Cerebellar cortex (tissue), 1 donor: ENCODE measurements at places on chromosomes 11 and 22.

DNA sequence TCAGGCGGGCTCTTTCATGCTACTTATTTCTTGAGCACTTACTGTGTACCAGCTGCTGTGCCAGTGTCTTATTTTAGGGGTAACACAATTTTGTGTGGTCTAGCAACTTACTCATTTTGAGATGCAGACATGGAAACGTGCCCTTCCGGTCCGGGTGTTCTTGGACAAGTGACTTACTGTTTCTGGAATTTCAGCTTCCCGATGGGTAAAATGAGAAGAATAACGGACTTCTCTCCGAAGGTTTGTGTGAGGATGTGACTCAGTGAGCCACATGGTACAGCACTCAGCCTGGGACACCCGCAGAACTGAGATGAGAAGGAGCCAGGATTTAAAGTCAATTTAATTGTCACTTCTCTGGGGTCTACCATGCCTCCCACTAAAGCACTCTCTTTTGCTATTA, 114.5 kb upstream of the SYT13 start:
- no peak for DNase-seq

DNA sequence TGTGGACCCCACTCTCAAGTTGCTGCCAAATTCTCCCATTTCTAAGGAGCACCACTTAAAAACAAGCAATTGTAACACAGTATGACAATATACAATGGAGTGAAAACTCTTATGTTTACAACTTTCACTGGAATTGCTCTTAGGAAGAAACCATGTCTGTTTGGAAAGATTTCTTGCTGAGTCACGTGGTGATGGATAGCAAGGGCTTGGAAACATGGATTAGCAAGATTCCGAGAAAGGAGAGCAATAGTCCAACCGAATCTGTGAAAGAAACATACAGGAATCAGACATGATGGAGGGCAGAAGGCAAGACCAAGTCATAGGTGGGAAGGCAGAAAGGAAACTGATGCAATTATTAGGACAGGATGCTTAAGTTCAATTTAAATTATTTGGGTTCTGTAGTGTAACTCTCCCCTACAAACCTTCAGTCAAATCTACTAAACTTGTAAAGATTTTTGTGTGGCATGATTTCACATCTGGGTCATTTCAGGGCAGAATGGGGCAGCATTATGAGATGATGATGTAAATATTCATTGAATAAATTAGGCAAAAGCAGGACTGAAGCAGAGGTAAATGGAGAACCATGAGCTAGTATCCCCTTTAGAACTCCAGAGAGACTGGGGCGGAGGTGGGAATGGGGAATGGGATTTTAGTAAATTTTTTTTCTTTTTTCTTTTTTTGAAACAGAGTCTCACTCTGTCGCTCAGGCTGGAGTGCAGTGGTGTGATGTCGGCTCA, 27.8 kb upstream of the THY1 start:
- no peak for DNase-seq

DNA sequence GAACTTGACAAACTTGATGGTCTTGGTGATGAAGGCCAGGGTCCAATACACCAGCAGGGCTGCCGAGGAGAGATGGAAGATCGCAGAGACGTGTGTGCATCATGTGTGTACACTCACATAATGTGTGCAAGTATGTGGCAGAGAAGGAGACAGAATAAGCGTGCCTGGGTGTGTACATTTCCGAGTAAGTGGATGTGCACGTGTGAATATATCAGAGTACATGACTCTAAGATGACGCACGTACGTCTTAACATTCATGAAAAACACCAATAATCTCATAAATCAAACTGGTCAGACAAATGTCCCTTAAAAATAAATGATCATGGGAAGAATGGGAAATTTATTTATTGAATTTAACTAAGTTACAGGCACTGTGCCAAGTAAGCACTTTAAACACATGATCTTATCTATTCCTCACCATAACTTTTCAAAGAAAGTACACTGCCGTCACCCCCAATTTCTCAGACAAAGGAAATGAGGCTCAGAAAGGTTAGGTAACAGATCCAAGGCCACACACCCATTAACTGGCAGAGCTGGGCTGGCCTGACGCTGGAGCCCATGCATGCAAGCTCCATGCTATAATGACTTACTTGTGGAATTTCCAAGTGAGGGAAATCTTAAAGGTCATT, 13.0 kb downstream of the ABCC8 start:
- no peak for DNase-seq

- peak; percentile 77 for DNase-seq
These were observed 4.4 kb downstream of the ARRB1 start for GRCh38 chr11:75346912-75347647.

- peak; percentile 96 for DNase-seq
These were observed 6.3 kb downstream of the CEND1 start for GRCh38 chr11:783581-784015.

DNA sequence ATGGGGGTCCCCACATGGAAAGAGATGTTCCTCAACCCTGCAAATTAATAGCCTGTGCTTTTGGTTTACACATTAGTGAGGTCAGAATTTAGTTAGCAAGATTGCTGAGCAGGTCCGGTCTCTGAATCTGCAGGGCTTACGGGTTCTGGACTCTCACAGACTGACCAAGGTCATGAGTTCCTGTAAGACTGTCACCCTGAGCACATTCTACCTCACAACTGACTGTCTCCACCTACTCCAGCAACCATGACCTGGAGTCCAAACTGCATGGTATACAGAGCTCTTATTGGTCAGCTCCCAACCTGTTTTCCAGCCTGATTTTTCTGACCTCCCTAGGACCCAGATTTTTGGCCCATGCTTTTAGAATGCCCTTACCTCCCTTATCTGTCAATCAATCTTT, 28.2 kb downstream of the DKK3 start:
- DNase-seq: no peak

GRCh38 chr11:819129-819931, 616 bp downstream of the PNPLA2 start:
- peak; percentile 89 for DNase-seq

DNA sequence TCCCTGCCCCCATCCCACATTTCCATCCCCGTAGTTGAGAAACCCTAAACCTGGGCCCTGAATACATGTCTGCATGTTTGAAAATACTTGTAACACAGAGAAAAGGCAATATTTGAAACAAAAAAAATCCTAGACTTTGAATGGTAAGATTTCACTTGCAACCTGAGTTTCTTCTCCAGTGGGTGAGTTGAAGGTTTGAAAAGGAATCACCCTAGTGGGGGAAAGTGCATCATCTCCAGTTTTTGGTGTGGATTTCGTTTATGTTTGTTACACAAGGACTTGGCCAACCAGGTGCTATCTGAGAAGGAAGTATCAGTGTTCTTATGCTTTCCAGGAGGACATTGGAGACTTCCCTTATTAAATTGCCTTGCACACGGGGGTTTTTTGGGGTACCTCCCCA, 90.4 kb downstream of the ABTB2 start:
- DNase-seq: no peak

DNA sequence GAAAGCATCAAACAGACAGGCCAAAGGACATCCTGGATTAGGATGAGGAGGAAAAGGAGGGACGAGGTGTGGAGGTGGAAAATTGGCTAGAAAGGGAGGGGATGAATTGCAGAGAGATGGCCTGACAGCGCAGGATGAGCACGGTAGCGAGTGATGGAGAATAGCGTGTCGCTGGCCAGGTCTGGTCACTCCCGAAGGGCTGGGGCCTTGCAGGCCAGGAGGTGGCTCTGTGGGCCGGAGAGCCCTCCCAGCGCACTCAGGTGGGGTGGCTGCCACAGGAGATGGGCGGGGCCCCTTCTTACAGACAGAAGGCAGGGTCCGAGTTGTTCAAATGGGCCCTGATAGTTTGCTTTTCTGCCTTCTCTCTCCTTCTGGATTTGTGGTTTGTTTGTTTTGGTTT, 37.1 kb upstream of the THY1 start:
- no peak for DNase-seq

DNA sequence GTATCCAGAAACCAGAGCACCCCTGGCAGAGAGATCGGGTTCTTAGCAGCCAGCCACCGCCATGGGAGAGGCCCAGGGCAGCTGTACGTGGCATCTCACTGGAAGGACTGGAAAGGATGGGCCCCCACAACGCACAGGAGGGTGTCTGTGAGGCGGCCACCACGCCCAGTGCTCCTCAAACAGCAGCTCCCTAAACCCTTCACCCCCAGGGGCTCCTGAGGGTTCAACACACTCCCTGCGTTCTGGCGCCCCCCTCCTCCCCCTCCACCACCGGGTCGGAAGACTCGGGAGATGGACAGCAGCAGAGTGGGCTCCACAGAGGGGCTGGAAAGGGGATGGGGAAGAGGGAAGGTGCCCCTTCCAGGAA, 1.1 kb downstream of the MAPK12 start:
- no peak for DNase-seq
